ENCODE measurements at places on chromosomes 3 and 15. TPM values are rescaled to one million over a fixed set of nuclear protein-coding genes. Genes with fewer than 3 reads are reported as not detected.
A peak's percentile ranks its signal among the peaks of the same experiment; 100 is the strongest.

Gene SLC12A8
- total RNA-seq: 1.0 TPM

Gene GCSAM
- total RNA-seq: not detected

Gene ATG7
- 13.5 TPM for total RNA-seq

Gene DNAH12
- total RNA-seq: 0.02 TPM

Gene GRK7
- total RNA-seq: not detected

Gene ACKR4
- not detected for total RNA-seq

DNA sequence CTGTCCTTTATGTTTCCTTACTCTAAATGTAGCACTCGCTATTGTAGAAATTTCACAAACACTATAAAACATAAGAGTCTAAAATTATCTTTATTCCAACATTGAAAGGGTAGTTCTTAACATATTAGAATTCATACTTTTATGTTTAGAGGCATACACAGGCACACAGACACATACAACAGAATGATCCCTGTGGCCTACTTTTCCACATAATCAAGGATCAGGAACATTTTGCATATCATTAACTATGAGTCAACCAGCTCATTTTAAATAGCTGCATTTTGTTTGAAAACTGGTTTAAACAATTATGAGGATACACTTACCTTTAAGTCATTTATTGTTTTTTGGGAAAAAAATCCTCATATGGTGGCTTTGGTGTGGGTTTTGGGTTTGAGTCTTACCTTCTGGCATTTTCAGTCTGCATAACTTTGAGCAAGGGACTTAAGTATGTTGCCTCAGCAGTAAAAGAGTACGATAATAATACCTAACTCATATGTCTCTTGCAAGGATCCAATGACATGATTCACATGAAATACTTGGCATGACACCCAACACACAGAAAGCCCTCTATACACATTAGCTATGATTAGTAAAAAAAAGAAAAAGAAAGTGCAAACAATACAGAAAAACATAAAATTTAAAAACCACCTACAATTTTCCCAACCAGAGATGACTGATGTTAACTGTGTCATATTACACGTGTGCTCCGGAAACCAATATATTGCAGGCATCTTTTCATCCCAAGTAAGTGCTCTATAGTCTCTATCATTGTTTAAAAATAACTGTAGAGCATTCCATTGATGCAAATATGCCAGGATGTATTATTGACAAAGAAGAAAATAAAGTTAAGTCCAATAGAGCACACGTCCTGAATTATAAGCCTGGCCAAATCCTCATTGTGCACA, 213.1 kb upstream of the ADAMTS9 start:
- no peaks in the 10 kb centered on the region for H3K27me3 ChIP-seq
- no peak overlapping the region for H3K4me3 ChIP-seq
- no peaks in the 10 kb centered on the region for H3K36me3 ChIP-seq
- DNase-seq: no peak
- H3K27ac ChIP-seq: peak overlapping the region; percentile 72

GRCh38 chr3:100090669-100091005, 23.7 kb downstream of the FILIP1L start:
- no peaks in the 10 kb centered on the region for H3K27me3 ChIP-seq
- peaks cover 63% of the 10 kb centered on the region for H3K4me1 ChIP-seq
- DNase-seq: no peak
- no peak overlapping the region for H3K4me3 ChIP-seq
- H3K27ac ChIP-seq: peak overlapping the region; percentile 84

DNA sequence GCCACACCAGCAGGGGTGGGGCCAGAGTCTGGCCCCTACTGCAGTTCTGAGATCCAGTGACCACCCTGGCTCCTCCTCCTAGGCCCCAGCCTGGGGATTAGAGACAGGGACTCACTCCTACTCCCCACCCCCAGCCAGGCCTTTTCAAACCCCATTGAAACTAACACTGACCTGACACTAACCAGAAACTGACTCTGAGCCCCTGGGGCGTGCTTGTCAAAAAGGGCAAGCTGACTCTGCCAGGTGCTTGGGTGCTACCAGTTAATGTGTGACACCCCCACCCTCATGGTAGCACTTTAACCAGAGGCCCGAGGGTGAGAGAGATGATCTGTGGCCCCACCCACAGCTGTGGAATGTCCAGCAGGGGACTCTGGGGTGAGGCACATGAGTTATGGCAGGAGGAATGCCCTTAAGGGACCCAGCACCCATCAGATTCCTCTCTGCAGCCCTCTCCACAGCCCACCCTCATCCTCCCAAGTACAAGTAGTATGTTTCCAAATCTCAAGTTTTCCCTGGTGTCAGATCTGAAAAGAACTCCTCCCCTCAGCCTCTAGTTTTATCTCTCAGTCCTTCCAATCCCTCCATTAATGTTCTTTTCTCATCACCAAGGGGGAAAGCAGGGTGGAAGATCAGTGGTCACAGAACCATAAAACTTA, 1.4 kb downstream of the PTH1R start:
- H3K36me3 ChIP-seq: no peaks in the 10 kb centered on the region
- H3K27me3 ChIP-seq: peaks cover 19% of the 10 kb centered on the region

DNA sequence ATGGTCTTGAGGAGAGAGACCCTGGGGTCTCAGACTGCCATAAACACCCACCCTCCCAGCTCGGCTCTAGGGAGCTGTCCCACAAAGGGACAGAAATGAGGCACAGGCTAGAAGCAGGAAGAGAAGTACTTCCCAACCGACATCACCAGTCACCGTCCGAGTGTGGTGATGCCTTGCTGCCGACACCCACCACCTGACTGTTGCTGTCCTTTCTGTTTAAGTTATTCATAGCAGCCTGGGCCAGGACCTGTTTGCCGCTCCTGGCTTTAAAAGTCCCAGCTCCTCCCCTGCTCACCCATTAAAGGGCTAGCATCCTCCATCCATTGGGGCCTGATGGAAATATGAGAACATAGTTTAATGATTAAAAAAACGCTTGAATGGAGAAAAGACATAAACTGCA, 13.2 kb upstream of the SPG11 start:
- H3K36me3 ChIP-seq: no peaks in the 10 kb centered on the region
- H3K4me1 ChIP-seq: no peaks in the 10 kb centered on the region
- no peak overlapping the region for H3K4me3 ChIP-seq
- no peak for DNase-seq

DNA sequence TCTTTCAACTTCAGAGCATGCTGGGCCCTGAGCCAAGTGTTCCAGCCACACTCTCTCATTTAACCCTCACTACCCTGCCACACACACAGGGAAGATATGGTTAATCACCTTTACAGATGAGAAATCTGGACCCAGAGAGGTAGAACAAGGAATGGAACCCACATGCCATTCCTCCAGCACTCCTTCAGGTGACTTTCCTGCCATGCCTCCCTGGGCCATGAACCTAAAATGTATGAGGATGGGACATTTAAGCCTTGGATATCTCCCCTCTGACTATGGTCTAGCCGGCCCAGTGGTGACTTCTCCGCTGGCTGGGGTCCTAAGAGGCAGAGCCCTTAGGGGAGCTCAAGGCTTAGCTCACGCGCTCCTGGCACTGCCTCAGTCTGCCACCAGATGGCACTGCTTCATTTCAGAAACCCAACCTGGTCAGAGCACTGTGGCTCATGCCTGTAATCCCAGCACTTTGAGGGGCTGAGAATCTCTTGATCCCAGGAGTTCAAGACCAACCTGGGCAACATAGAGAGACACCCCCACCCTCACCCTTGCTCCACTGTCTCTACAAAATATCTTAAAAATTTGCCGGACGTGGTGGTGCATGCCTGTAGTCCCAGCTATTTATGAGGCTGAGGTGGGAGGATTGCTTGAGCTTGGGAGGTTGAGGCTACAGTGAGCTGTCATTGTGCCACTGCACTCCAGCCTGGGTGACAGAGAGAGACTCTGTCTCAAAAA, 2.2 kb upstream of the DCAF1 start:
- H3K27ac ChIP-seq: no peak overlapping the region
- H3K4me3 ChIP-seq: no peak overlapping the region
- H3K27me3 ChIP-seq: no peaks in the 10 kb centered on the region
- peak; percentile 66 for DNase-seq
- peaks cover 9% of the 10 kb centered on the region for H3K4me1 ChIP-seq
- H3K36me3 ChIP-seq: no peaks in the 10 kb centered on the region

DNA sequence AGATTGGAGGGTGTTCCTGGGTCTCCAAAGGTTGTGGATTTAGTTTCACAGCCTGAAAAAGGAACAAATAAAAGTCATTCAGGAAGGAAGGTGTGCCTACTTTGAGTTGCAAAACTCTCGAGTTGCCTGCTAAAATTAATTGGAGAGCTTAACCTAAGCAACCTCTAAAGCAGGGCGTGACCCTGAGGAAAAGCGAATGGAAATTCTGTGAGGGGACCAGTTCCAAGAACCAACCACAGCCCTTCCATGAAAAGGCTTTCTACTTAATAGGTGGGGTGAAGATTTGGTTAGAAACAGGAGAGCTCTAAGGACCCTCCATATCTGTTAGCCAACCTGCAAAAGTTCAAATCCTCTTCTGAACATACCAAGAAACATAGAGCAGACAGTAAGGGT, 1.5 kb downstream of the CD80 start:
- peaks cover 4% of the 10 kb centered on the region for H3K4me1 ChIP-seq
- H3K36me3 ChIP-seq: no peaks in the 10 kb centered on the region
- no peak overlapping the region for H3K4me3 ChIP-seq
- H3K27me3 ChIP-seq: no peaks in the 10 kb centered on the region
- no peak overlapping the region for H3K27ac ChIP-seq

- no peak overlapping the region for H3K27ac ChIP-seq
- H3K36me3 ChIP-seq: no peaks in the 10 kb centered on the region
- H3K4me1 ChIP-seq: no peaks in the 10 kb centered on the region
- DNase-seq: no peak
- H3K27me3 ChIP-seq: no peaks in the 10 kb centered on the region
These were observed 87.6 kb downstream of the TMEM108 start for GRCh38 chr3:133125802-133126201.

GRCh38 chr3:122101646-122102045, 46.5 kb downstream of the CD86 start:
- H3K4me3 ChIP-seq: no peak overlapping the region
- H3K36me3 ChIP-seq: no peaks in the 10 kb centered on the region

- no peak overlapping the region for H3K4me3 ChIP-seq
- H3K4me1 ChIP-seq: no peaks in the 10 kb centered on the region
- no peaks in the 10 kb centered on the region for H3K27me3 ChIP-seq
- H3K27ac ChIP-seq: no peak overlapping the region
- DNase-seq: no peak
These were observed 36.1 kb downstream of the FBXL2 start for GRCh38 chr3:33313331-33313730.

DNA sequence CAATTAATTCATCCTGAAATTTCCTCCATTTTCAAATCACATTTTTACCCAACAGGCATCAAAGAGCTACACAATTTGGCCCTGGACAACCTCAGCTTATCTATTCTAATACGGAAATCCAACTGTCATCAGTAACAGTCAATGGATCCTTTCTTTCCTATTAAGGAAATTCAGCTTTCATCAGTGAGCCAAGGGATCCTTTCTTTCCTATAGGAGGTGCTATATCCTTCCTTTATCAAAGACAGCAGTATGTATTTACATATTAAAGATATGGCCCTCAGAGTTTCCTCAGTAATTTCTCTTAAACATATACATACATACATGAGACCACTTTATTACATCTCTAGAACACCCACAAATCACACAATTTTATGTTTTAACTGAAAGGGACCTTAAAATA, 10.1 kb downstream of the DHX36 start:
- no peak overlapping the region for H3K27ac ChIP-seq
- peaks cover 14% of the 10 kb centered on the region for H3K4me1 ChIP-seq
- no peak overlapping the region for H3K4me3 ChIP-seq
- peaks cover 40% of the 10 kb centered on the region for H3K36me3 ChIP-seq
